ENCODE measurements at places on chromosomes 13 and 19.

GRCh38 chr13:61276401-61276800 is 139.2 kb downstream of the PCDH20 start:
- peak; percentile 50 for DNase-seq

DNA sequence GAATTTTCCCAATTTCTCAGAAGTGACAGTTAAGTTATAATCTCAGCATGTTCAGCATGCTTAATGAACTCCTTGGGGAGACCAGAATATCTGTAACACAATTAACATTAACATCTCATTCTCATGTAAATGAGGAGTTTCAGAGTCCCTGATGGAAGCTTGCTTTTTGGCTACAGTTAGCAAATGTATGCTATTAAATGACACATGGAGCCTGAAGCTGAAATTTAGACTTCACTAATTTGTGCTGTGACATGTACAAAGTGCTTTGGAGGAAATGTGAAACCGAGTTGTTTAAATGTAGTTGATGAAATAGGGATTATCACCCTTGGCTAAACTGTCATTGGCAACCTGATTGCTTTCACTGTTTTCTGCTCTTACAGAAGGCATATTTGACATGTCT is 2265.1 kb upstream of the PCDH20 start:
- DNase-seq = no peak

GRCh38 chr19:28426730-28427225 is 786.2 kb downstream of the UQCRFS1 start:
- peak; percentile 65 for DNase-seq

- no peak for DNase-seq
Measured at GRCh38 chr13:77831866-77832265, 86.8 kb downstream of the EDNRB start.

DNA sequence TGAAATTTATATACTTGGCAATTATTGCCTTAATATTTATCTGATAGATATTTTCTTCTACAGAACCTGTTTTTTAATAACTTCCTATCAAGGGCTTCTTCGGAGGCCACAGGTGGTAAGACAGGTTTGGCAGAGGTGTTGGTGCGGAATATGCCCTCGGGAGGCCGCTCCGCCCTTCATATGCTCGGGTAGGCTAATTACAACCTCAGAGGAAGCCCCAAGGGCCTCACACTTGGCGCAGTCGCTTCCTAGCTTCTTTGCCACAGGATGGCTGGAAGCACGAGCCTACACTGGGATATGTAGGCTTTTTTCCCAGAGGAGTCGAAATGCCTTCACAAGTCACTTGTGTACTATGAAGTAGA is 68.8 kb downstream of the LMO7 start:
- DNase-seq = no peak

GRCh38 chr13:42977219-42977659 is 14.8 kb downstream of the EPSTI1 start:
- no peak for DNase-seq

- DNase-seq = no peak
Measured at GRCh38 chr13:45133396-45134118, 13.2 kb downstream of the GTF2F2 start.

GRCh38 chr19:23116802-23117571 is at the start of gene ZNF730:
ZNF730 (plus strand) TSS chr19:23117025; CDS start chr19:23117174, 149 bp downstream.
- DNase-seq = no peak

DNA sequence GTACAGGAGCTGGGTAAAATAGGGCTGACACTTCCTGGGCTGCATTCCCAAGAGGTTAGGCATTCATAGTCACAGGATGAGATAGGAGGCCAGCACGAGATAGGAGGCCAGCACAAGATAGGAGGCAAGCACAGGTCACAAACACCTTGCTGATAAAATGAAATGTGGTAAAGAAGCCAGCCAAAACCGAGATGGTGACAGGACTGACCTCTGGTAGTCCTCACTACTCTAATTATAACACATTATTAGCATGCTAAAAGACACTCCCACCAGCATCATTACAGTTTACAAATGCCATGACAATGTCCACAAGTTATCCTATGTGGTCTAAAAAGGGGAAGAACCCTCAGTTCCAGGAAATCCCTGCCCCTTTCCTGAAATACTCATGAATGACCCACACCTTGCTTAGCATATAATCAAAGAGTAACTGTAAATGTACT is 20.9 kb upstream of the IGSF23 start:
- DNase-seq = no peak

DNA sequence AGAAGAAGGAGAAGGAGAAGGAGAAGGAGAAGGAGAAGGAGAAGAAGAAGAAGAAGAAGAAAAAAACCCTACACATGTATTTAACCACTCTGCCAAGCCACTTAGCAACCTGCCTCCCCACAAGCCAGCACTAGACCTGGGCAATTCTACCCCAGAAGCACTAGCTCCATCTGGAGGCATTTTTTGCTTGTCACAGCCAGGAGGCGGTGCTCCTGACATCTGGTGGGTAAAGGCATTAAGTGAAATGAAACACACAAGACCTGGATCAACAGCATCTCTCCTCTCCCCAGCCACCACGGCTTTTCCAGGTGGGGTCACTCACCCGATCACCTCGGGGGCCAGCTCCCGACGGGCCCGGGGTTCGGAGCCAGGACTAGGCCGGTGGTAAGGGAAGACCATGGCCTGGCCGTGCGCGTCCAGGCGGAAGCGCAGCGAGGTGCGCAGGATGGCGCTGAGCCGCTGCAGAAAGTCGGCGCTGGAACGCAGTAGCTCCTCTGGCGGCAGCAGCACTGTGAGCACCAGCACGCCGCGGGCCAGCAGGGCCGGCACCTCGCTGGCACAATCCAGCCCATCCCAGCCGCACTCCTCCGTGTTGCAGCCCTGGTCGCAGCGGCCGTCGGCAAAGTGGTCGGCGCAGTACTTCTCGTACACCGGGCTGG is 26.9 kb downstream of the NOTCH3 start:
- DNase-seq = no peak

DNA sequence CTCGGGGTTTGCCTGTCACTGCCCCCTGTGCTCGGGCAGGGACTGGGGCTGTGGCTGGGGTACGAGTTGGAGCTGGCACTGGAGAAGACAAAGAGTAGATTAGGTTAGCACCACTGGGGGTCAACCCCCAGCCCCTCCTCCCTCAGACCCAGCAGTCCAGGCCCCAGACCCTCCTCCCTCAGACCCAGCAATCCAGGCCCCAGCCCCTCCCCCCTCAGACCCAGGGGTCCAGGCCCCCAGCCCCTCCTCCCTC is 19.1 kb downstream of the ZNF575 start:
- no peak for DNase-seq

- no peak for DNase-seq
Measured at GRCh38 chr19:46232029-46232428, 2.5 kb downstream of the IGFL1 start.

- DNase-seq = no peak
Measured at GRCh38 chr13:93745884-93746283, 519.3 kb downstream of the GPC6 start.

DNA sequence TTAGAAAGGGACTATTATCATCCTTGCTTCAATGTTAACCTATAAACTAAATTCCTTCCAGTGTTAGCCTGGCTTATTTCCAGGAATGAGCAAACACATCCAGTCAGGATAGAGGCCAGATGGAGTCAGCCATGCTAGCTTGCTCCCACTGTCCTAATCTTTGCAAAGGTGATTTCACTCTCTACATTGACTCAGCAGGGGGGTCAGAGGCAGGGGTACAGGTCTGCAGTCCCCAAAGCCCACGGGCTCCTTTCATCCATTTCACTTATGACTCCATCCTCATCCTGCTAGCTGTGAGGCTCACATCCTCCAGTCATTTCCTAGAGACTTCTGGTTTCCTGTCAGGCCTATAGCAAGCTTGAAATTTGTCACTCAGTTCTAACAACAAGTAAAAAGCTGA is 63.4 kb upstream of the CEACAM8 start:
- DNase-seq = no peak

- no peak for DNase-seq
Measured at GRCh38 chr13:35780613-35781012, 304.1 kb upstream of the MAB21L1 start.

DNA sequence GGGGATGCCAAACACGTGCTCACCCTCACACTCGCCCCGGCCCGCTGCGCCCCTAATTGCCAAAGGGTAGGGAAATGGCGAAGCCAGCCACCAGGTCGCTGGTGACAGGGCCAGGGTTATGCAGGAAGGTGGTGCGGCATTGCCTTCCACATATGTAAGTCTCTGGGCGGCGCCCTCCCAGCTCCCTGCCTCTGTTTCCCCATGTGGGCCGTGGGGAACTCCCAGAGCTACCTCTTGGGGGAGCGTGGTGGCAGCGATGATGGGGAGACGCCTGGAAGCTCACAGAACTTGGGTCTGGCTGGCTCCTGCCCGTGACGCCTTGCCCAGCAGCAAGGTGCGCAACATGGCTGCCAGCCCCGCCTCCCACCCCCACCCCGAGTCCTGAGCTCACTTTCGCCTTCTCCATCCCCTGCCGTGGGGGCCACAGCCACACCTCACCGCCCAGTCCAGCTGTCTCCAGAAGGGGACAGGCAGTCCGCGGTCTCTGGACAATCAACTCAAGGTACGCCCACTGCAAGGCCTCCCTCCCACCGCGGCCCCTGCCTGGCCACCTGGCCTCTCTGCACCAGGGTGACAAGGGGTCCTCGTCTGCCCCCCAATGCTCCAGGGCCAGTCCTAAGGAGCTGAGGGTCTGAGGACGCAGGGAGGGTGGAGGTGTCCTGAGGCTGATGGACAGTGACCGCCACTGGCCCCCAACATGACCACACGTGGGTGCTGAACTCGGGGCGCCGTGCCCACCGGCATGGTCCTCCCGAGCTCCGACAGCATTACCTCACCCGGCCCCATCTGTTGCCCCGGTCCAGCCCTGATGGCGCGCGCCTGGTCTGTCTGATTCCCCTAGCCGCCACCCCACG is 6.6 kb downstream of the C19orf25 start:
- DNase-seq = no peak

- no peak for DNase-seq
Measured at GRCh38 chr13:109627649-109628048, 158.7 kb downstream of the IRS2 start.

Data from RCC 7860 (cell line).